Renal cortex interstitium (tissue), 15 donors: ENCODE measurements at places on chromosomes 7 and 10. TPM values are rescaled to one million over a fixed set of nuclear protein-coding genes. Genes with fewer than 3 reads are reported as not detected.

DNA sequence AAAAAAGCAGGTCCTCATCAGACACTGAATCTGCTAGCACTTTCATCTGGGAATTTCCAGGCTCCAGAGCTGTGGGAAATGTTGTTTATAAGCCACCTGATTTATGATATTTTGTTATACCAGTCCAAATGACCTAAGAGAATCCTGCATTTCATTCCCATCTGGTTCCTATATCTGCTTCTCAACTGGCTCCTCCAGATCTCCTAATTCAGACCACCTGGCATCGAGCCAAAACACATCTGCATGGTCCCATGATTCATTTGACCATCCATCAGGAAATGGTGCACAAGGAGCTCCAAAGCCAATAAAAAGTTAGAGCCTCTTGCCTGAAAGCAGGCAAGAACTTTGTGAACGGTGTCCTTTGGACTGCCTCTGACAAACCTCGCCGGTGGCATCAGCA is 108.9 kb downstream of the IPMK start:
- no peak for DNase-seq

DNA sequence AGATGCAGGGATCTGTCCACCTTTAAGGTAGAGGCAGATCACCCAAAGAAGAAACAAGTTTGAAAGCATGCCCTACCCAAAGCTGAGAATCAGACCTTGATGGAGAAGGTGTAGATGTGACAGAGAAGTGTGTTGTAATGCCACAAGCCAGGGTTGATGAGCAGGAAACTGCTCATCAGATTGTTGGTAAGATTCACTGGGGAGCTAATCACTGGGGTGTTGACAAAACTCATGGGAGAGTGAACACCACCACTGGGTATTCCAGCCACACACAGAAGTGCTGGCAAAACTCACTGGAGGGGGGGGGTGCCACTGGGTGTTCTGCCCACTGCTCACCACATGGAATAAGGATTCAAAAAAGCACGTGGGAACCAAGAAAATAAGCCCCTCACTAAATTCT is 95.2 kb downstream of the IQUB start:
- DNase-seq: no peak

GRCh38 chr10:86943316-86944030 is 13.9 kb downstream of the MMRN2 start:
- no peak for DNase-seq

DNA sequence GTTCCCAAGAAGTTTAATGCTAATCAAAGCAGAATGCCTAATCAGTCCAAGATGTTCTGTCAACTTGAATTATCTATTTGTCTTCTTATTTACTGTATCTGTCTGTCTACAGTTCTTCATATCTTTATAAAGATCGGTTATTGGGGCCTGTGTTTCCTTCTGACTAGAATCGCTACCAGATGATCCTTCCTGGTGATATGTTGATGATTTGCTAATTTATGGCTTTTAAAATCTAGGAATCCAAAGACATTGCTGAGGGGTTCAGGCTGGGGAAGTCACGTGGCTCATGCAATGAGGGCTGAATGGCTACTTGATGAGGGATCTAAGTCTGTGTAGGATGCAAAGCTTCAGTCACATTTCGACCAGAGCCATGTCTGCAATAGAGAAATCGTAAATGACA is 536.3 kb downstream of the KCNMA1 start:
- DNase-seq: no peak

PPP1R9A gene
- 32.7 TPM for polyA plus RNA-seq

- DNase-seq: no peak
Measured at GRCh38 chr10:22674573-22674930, 39.8 kb downstream of the PIP4K2A start.

DNA sequence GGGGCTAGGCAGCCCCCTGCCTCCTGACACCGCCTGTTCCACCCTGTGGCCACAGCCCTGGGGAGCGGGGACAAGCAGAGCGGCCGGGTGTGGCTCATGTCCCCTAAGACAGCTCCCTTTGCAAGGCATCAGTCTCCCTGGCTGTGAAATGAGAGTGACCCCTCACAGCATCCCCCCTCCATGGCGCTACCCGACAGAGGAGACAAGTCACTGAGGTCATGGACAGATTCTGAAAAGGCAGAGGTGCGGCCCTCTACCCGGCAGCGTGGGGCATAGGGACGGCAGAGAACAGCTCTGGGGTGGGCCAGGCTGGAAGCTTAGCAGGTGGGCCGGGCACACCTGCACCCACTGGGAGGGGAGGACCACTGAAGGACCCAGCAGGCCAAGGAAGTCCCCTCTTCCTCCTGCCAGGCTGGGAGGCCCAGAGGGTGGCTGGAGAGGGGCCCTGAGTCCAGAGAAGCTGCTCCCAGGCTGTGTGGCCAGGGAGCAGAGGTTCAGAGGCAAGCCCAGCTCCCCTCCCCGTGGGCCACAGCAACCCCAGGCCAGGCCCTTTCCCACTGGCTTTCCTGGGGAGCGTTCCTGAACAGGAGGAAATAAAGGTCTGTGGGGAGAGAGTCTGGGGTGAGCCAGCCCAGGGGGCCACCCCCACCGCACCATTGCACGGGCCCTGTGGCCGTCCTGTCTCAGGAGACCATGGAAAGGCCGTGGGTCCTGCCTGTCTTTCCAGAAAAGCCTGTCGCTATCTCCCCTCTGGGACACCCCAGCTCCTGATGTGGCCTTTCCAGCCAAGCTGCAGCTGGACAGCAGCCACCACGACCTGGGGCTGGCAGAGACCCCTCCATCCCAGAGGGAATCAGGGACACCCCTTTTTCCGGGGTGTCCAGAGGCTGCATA is 1.7 kb downstream of the ADAP1 start:
- DNase-seq: no peak
